ENCODE measurements at places on chromosomes 7 and 10. TPM values are rescaled to one million over a fixed set of nuclear protein-coding genes. Genes with fewer than 3 reads are reported as not detected.

CALHM3 gene
- total RNA-seq: not detected

FGL2 gene
- total RNA-seq: 32.1 TPM

CALU gene
- 100 TPM for total RNA-seq

VAX1 gene
- not detected for total RNA-seq

- DNase-seq: no peak
Observed at GRCh38 chr7:29611941-29612544, 48.4 kb downstream of the PRR15 start.

DNA sequence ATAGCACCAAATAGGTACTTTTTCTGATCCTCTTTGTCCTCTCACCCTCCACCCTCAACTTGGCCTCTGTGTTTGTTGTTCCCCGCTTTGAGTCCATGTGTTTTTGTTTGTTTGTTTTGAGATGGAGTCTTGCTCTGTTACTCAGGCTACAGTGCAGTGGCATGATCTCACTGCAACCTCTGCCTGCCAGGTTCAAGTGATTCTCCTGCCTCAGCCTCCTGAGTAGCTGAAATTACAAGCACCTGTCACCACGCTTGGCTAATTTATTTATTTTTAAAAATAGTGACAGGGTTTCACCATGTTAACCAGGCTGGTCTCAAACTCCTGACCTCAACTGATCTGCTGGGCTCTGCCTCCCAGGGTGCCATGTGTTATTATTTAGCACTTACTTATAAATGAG lies 5.3 kb downstream of the ZNF273 start:
- no peak for DNase-seq

DNA sequence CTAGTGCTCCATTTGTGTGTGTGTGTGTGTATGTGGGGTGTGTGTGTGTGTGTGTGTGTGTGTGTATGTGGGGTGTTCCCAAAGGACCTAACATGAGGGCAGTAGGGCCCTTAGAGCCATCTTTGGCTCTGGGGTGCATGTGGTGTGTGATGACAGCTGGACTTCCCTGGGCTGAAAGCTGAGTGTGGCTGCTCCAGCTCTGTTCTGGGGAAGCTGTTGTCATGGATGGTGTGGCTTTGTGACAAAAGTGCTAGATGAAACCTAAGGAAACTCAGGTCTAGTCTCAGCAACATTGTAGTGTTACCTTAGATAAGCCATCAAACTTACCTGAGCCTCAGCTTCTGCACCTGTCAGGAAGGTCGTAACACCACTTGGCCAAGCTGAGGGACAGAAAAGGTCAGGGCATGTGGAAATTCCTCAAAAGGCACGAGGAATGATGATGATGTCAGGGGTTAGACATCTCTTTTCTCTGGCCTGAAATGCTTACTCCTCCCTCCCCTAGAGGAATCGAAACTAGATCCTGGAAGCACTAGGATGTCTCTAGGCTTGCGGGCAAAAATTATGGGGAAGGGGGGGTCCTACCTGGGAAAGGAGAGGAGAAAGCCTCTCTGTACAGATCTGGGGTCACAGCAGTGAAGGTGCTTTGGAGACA lies 115.4 kb downstream of the RPS24 start:
- no peak for DNase-seq

GRCh38 chr10:114102256-114102655 lies 58.6 kb downstream of the ADRB1 start:
- DNase-seq: no peak

GRCh38 chr7:116041615-116042014 lies 11.1 kb upstream of the TFEC start:
- no peak for DNase-seq

DNA sequence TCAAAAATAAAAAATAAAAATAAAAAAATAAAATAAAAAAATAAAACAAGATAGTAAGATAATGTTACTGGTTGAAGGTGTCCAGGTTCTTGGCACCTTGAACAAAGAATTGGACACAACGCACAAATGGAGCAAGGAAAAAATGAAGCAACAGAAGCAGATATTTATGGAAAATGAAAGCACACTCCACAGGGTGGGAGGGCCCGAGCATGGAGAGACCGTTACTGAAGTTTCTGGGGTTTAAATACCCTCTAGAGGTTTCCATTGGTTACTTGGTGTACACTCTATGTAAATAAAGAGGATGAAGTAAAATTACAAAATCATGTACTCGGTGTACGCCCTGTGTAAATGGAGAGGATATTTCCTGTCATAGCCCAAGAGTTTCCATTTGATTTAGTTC lies 15.7 kb upstream of the PFKP start:
- DNase-seq: no peak

GRCh38 chr10:126734015-126734414 lies 63.5 kb upstream of the C10orf90 start:
- no peak for DNase-seq

DNA sequence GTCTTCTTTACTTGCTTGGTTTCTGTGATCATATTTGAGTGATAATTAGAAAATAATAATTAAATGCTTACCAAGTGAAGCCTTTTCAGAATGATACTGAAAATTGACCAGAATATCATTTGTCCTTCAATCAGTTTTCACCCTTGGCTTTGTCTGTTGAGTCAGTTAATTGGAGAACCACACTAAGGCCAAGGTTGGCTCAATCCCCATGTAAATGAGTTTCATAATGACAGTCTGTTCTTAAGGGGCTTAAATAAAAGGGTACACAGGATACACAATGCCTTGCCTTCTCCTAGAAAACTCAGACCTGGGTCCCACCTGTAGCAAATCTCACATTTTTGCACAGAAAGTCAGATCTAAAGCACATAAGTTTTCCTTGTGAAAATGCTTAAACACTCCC lies 31.3 kb upstream of the EGR2 start:
- no peak for DNase-seq

GRCh38 chr10:1241973-1242935 lies 186.1 kb downstream of the WDR37 start:
- DNase-seq: no peak

DNA sequence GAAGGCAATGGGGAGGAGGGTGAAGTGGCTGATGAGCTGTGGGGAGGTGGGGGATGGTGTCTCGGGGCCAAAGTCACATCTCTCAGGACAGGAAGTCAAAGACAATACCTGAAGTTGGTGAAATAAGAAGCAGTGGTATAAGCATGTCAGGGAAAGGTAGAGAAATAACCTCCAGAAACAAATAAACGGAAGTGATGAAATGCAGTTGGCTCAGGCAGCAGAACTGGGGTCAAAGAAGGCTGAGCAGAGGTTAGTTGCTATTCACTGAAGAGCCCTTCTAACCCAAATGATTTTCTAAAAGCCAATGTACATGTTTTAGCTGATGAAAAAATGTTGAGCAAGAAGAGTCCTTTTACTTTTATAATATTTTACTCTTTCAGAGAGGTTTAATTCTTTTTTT lies 78.6 kb upstream of the ADRB1 start:
- no peak for DNase-seq

- no peak for DNase-seq
Observed at GRCh38 chr10:113113241-113113640, 163.2 kb downstream of the TCF7L2 start.

GRCh38 chr7:1054861-1055450 lies 10.6 kb downstream of the GPR146 start:
- DNase-seq: peak; percentile 90

All from upper lobe of right lung (tissue), 1 donor.